ENCODE measurements at places on chromosomes 3 and 15.

DNA sequence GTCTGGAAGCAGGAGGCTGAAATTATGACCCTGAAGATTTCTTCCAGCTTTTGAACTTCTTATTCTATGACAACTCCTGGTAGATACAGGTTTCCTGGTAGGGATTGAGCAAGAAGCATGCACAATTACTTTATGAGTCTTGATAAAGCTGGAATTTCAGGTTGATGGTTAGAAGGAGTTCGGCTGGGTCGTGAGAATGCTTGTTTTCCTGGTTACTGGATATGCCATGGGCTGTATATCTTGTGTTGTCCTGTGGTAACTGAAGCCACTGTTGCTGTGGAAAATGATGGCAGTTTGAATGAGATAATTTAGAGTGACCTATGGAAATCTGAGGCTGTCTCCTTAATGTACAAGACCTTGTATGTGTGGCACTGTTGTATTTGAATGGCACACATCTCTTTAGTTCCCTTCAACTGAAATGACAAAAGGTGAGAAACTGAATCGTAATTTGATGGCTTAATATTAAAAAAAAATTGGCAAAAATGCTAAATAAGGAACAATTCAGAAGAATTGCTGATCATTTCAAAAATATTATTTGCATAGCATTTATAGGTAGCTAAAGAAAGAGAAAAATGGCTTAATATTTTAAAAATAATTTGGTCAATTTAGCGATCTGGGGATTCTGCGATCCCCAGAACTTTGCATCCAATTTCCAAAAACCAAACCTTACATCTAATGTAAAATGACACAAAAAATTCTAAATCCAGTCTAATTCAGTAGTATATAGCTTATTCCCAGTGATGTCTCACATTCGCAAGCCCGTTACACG, 1.1 kb upstream of the UBE2E1 start:
- DNase-seq = no peak

- DNase-seq = no peak
Observed at GRCh38 chr3:169116056-169116693, 547.3 kb downstream of the MECOM start.

GRCh38 chr3:187742351-187743171, 2.7 kb downstream of the BCL6 start:
- no peak for DNase-seq

GRCh38 chr3:134796281-134797056, 1.4 kb downstream of the EPHB1 start:
- no peak for DNase-seq

- DNase-seq = no peak
Observed at GRCh38 chr3:40869013-40869412, 330.3 kb upstream of the CTNNB1 start.

- no peak for DNase-seq
Observed at GRCh38 chr15:80755885-80756284, 23.3 kb upstream of the CEMIP start.

DNA sequence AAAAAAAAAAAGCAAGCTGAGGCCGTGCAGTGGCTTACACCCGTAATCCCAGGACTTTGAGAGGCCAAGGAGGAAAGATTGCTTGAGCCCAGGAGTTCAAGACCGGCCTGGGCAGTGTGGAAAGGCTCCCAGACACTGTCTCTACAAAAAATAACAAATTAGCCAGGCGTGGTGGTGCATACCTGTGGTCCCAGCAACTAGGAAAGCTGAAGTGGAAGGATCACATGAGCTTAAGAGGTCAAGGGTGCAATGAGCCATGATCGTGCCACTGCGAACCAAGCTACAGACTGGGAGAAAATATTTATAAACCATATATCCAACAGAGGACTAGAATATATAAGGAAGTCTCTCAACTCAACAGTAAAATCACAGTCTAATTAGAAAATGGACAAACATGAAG, 10.0 kb downstream of the KLHDC8B start:
- DNase-seq = no peak

GRCh38 chr3:11470031-11470853, 173.5 kb downstream of the VGLL4 start:
- DNase-seq = no peak

GRCh38 chr15:53752406-53752805, 7.1 kb downstream of the WDR72 start:
- no peak for DNase-seq

DNA sequence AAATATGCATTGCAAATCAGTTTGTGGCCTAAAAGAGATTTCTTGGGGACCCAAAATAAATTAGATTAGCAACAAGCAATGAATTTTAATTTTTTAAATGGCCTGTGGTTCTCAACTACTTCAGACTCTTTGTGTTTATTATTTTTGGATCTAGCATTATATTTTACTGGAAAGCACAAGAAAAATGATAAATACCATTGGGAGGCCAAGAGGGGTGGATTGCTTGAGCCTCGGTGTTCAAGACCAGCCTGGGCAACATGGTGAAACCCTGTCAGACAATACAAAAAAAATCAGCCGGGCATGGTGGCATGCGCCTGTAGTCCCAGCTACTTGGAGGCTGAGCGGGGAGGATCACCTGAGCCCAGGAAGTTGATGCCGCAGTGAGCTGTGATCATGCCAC, 13.6 kb downstream of the LACTB start:
- DNase-seq = no peak

DNA sequence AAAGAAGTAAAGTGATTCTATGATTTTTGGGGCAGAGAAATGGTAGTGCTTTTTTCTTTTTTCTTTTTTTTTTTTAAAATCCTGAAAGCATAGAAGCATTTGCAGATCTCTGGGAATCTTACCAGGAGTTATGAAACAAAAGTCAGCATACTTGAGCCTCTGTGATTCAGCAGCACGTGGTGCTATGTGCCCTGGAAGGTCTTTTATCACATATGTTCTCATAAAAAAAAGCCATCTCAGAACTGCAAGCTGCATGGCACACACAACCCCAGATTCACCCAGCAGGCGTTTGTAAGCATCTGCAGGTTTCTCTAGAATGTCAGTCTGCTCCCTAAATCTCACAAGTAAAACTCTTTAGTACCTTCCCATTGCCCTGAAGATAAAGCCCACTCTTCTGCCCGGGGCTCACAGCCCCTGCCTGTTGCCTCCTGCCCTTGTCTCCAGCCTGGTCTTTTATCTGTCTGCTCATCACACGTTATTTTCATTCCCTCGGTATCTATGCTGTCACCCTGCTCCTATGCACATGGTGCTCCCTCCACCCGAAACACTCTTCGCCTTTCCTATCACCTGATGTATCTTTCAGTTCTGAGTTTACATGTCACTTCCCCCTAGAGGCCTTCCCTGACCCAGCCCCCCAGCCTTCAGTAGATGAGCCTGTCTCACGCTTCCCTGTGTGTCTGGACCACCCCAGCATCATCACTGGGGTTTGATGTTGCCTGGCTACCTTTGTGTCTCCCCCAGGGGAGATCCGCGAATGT, 72.4 kb downstream of the CHDH start:
- DNase-seq = no peak

GRCh38 chr3:178422406-178422805, 113.8 kb upstream of the KCNMB2 start:
- DNase-seq = no peak

DNA sequence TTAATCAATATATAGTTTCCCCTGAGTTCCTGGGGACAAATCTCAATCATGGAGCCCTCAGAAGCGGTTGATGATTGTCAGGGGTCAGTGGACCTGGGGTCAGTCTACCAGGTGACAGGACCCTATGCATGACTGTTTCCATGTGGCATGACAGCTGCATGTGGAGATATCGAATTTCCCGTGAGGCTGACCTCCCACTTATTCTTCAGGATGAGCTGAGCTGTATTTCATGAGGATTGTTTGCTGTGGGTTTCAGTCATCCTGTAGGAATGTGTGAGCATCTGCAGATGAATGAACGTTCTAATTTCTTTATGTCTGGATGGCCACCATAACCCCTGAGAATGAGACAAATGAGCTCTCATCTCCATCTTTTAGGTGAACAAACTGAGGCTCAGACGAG, 93.0 kb upstream of the HES1 start:
- DNase-seq = no peak

DNA sequence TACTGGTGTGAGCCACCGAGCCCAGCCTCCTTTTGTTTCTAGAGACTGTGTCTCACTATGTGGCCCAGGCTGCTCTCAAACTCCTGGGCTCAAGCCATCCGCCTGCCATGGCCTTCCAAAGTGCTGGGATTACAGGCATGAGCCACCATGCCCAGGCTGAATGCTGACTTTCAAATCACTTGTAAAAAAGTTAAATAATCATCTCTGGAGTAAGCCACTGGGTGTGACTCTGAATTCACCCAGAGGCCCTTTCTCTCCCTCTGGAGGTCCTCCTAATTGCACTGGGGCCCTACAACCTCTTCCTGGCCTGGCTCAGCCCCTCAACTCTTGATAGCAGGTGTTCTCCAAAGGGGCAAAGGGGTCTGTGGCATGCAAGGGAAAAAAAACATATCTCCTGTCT, 54.8 kb downstream of the MEGF11 start:
- DNase-seq = no peak

- no peak for DNase-seq
Observed at GRCh38 chr3:76349715-76350480, 564.5 kb upstream of the ZNF717 start.

- no peak for DNase-seq
Observed at GRCh38 chr3:141050576-141051442, at the start of gene SPSB4. Gene SPSB4, plus strand, starts transcription at chr3:141051347. Its CDS starts 14,758 bp downstream, at chr3:141066105.

- no peak for DNase-seq
Observed at GRCh38 chr3:127751163-127751621, 71.1 kb downstream of the MGLL start.

- DNase-seq = no peak
Observed at GRCh38 chr3:18546632-18547031, 121.5 kb upstream of the SATB1 start.

GRCh38 chr3:89802881-89803280, 695.5 kb downstream of the EPHA3 start:
- no peak for DNase-seq

DNA sequence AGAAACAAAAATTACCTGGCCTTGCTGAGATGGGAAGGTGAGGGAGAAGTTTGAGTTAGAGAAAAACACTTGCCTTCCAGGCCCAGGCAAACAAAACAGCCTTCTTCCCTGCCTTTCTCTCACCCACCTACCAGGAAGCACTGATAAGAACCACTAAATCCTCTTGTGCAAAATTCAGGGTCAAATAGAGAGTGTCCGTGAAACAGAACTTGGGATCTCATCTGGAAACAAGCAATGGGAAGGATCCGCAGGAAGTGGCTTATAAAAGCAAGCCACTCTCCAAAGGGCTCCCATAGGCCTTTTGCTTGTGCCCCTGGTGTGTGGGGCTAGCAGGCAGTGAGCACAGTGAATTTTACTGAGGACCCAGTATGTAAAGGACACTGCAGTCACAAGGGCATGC, 11.0 kb downstream of the ADAMTS9 start:
- no peak for DNase-seq

GRCh38 chr3:30493911-30494311, 112.5 kb upstream of the TGFBR2 start:
- no peak for DNase-seq

- DNase-seq = no peak
Observed at GRCh38 chr15:67758619-67759300, 66.5 kb upstream of the SKOR1 start.

GRCh38 chr3:72728958-72729467, 119.2 kb downstream of the SHQ1 start:
- no peak for DNase-seq

DNA sequence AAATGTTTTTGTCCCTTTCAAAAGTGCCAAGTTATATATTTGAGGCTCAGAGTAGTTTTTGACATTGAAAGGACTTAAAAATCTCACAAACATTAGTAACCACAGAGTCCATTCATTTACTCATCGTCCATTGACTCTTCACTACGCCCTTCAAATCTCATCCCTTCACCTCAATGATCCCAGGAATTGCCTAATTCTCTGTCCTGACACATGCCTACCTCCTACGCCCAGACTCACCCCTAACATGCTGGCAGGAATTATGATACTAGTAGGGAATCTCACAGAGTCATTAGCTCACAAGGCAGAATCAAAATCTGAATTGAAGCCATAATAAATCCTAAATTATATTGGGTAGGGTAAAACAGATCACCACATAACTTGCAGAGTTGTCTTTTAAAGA, 410.1 kb downstream of the RAP2B start:
- no peak for DNase-seq

All from stimulated activated CD4-positive, alpha-beta T cell treated with anti-CD3 and anti-CD28 coated beads, TNF-alpha, amount 100 ng/mL, for 1 hour (primary cell).